ENCODE measurements at places on chromosomes 16 and 17.

GRCh38 chr17:48492401-48493298 is 38.2 kb downstream of the HOXB1 start:
- no peaks in the 10 kb centered on the region for H3K27me3 ChIP-seq
- H3K27ac ChIP-seq, result peak overlapping the region; percentile 72
- peaks cover 65% of the 10 kb centered on the region for H3K4me1 ChIP-seq
- peak overlapping the region; percentile 38 for H3K4me3 ChIP-seq
- no peaks in the 10 kb centered on the region for H3K36me3 ChIP-seq

DNA sequence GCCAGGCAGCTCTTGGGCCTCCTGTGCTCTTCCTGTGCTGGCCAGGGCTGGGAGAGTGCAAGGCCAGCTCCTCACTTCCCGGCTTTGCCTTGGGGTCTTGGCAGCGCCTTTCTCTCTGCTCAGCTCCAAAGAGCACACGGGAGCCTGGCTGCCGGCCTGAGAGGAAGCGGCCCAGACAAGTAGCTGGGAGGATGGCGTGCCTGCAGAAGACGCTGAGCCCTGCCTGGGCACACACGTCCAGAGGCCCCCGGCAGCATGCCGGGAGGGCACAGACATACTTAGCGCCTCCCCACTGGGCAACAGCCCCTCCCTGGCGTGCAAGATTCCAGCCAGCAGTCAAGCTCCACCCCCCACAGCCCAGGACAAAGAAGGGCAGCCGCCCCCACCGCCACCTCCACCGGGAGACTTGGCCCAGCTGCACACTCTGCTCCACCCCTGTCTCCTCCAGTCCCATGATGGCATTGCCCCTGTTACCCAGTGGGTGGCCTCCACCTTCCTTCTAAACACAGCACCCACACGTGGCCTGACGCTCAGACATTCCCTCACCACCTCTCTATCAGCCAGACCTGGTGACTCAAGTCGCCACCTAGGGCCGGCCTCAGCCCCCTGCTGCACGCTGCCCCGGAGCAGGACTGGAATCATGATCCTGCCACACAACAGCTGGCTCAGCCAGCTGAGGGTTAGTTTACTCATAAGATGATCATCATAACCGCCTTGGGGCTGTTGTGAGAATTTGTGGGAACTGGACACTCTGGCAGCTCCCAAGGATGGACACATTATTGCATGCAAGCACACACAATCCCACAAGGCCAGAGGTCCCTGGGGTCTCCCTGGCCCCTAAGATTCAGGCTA is 12.4 kb downstream of the SGCA start:
- no peaks in the 10 kb centered on the region for H3K36me3 ChIP-seq
- H3K4me3 ChIP-seq, result peak overlapping the region; percentile 42
- no peak for DNase-seq
- no peaks in the 10 kb centered on the region for H3K27me3 ChIP-seq

DNA sequence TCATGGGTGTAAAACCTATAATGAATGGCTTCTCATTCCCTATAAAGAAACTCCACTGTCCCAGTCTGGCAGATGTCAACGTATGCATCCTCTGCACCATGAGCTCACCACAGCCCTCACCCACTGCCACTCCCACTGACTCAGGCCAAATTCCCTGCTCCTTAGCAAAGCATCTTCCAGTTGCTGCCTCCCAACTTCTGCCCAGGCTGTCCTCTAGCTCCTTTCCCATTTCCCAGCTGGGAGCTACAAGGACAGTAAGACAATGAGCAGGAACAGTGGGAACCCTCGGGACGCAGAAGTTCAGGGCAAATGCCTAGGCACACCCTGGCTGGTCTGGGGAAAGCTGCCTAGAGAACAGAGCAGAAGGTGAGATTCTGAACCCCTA is 9.1 kb upstream of the THAP11 start:
- peaks cover 11% of the 10 kb centered on the region for H3K4me1 ChIP-seq
- H3K27me3 ChIP-seq, result no peaks in the 10 kb centered on the region
- peak overlapping the region; percentile 50 for H3K27ac ChIP-seq
- no peak for DNase-seq

- H3K4me1 ChIP-seq, result no peaks in the 10 kb centered on the region
- H3K4me3 ChIP-seq, result no peak overlapping the region
- DNase-seq, result no peak
- H3K27ac ChIP-seq, result no peak overlapping the region
- H3K36me3 ChIP-seq, result no peaks in the 10 kb centered on the region
- H3K27me3 ChIP-seq, result peaks cover 1% of the 10 kb centered on the region
These were observed 52.2 kb downstream of the TRARG1 start for GRCh38 chr17:1331708-1332107.

DNA sequence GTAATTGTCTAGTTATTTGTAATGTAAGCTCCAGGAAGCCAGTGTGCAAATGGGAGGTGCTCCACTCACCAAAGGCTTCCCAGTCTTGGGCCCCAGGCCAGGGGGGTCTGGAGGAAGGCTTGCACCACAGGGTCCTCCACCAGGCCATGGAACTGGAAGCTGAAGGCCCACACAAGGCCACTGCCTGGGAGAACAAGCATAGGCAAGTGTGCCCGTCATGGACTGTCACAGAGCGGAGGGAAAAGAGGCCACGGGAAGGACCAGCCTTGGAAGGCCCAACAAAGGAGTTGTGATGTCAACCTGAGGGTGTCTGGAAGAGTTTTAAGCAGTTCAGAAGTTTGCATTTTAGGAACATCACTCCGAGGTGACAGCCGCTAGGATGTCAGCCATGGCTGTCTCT is 3.0 kb upstream of the SRRM2 start:
- no peaks in the 10 kb centered on the region for H3K36me3 ChIP-seq
- H3K27me3 ChIP-seq, result no peaks in the 10 kb centered on the region
- H3K4me1 ChIP-seq, result peaks cover 23% of the 10 kb centered on the region

GRCh38 chr17:71033336-71033735 is 864.0 kb downstream of the KCNJ2 start:
- no peak overlapping the region for H3K27ac ChIP-seq
- H3K36me3 ChIP-seq, result peaks cover 2% of the 10 kb centered on the region
- no peaks in the 10 kb centered on the region for H3K27me3 ChIP-seq
- no peak overlapping the region for H3K4me3 ChIP-seq

DNA sequence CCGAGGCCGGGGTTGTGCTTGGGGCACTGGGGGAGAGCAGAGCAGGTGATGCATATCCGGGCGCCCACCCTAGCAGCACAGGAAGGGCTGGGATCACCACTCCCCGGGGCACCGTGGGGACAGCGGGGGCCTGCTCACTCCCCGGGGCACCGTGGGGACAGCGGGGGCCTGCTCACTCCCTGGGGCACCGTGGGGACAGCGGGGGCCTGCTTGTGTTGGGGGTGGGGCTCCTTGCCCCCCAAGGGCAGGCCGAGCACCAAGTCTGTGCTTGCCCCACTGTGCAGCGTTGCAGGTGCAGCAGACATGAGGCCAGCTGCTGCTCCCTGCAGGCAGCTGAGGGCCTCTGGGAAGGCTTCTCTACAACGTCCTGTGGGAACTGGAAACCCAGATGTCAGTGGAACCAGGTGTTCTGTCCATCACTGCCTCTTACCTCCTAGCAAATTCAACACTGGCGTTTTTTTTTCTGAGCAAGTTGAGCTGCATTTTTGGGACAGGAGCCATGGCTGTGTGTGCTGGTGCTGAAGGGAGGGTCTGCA is 25.0 kb upstream of the ZNF750 start:
- peaks cover under 1% of the 10 kb centered on the region for H3K36me3 ChIP-seq
- peaks cover 74% of the 10 kb centered on the region for H3K4me1 ChIP-seq
- peak overlapping the region; percentile 82 for H3K27ac ChIP-seq

GRCh38 chr17:63841350-63842172 is 924 bp downstream of the SMARCD2 start:
- H3K36me3 ChIP-seq, result no peaks in the 10 kb centered on the region
- DNase-seq, result peak; percentile 55
- H3K27me3 ChIP-seq, result peaks cover 2% of the 10 kb centered on the region
- H3K4me1 ChIP-seq, result peaks cover 37% of the 10 kb centered on the region

DNA sequence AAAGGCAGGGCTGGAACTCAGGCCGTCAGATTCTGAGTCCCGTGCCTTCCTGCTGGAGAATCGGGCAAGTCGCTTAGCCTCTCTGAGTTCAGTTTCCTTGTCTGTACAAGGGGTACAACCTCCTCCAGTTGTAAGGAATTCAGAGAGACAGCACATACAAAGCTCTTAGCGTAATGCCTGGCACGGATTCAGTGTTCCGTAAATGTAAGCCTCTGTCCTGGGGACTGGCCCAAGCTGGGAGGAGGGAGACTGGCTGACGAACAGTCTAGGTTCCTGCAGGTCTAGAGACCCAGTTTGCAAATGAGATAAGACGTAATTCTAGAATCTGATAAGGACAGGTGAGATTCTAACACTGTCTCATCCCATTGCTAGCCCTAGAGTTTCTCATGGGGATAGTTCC is 9.9 kb downstream of the METTL22 start:
- no peak overlapping the region for H3K27ac ChIP-seq
- H3K36me3 ChIP-seq, result peaks cover 40% of the 10 kb centered on the region
- DNase-seq, result no peak
- H3K4me1 ChIP-seq, result no peaks in the 10 kb centered on the region
- H3K27me3 ChIP-seq, result no peaks in the 10 kb centered on the region

GRCh38 chr16:76309639-76310335 is 32.6 kb downstream of the CNTNAP4 start:
- no peak overlapping the region for H3K27ac ChIP-seq
- peaks cover 15% of the 10 kb centered on the region for H3K27me3 ChIP-seq
- no peaks in the 10 kb centered on the region for H3K36me3 ChIP-seq

DNA sequence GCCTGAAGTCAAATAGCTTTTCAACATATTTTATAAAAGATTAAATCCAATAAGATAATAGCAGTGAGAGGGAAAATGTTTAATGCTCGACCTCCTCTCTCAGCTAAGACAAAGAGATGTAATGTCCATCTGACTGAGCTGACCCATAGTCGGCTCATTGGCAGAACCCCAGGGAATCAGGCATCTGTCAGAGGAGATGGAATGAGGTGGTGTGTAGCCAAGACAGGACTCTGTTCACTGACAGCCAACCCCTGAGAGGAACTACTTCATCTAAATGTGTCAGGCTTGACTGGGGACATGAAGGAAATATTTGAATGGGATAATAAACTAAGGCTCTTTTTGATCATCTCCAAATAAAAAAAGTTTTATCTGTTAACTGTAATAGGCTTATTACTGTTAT is 188.0 kb downstream of the CDH11 start:
- no peaks in the 10 kb centered on the region for H3K36me3 ChIP-seq
- H3K4me1 ChIP-seq, result peaks cover 5% of the 10 kb centered on the region
- H3K27me3 ChIP-seq, result peaks cover 7% of the 10 kb centered on the region
- no peak overlapping the region for H3K27ac ChIP-seq
- H3K4me3 ChIP-seq, result no peak overlapping the region

DNA sequence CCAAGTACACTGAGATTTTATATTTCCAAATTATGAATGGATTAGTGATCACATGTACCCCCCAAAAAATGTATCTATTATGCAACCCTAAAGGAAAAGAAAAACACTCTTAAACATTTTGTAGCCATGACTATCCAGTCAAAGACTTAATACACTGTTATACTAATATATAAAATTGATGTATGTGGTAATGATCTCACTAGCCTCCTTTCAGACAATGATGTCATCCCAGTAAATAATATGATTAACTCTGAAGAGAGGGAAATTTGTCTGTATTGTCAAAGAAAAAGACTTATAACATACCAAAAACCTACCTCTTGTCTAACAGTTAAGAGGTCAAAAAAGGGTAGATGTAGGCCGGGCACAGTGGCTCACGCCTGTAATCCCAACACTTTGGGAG is 80.7 kb downstream of the USP32 start:
- H3K27ac ChIP-seq, result peak overlapping the region; percentile 76
- no peaks in the 10 kb centered on the region for H3K27me3 ChIP-seq
- DNase-seq, result no peak
- H3K36me3 ChIP-seq, result peaks cover 19% of the 10 kb centered on the region
- H3K4me3 ChIP-seq, result no peak overlapping the region

- DNase-seq, result no peak
- H3K4me1 ChIP-seq, result peaks cover 16% of the 10 kb centered on the region
- no peaks in the 10 kb centered on the region for H3K27me3 ChIP-seq
- no peak overlapping the region for H3K27ac ChIP-seq
- H3K4me3 ChIP-seq, result no peak overlapping the region
These were observed 18.4 kb downstream of the ARHGAP17 start for GRCh38 chr16:24996731-24997130.

- no peaks in the 10 kb centered on the region for H3K36me3 ChIP-seq
- no peak overlapping the region for H3K27ac ChIP-seq
- peaks cover 2% of the 10 kb centered on the region for H3K4me1 ChIP-seq
- H3K4me3 ChIP-seq, result no peak overlapping the region
These were observed 20.5 kb upstream of the MILR1 start for GRCh38 chr17:64428406-64428805.

GRCh38 chr17:68981288-68981687 is 26.1 kb upstream of the ABCA8 start:
- no peak for DNase-seq
- H3K27me3 ChIP-seq, result peaks cover 28% of the 10 kb centered on the region
- no peaks in the 10 kb centered on the region for H3K36me3 ChIP-seq

All from mesothelial cell of epicardium (in vitro differentiated cells).